Hypothalamus (tissue), 51 donors: ENCODE measurements at places on chromosomes 2 and 18.

DNA sequence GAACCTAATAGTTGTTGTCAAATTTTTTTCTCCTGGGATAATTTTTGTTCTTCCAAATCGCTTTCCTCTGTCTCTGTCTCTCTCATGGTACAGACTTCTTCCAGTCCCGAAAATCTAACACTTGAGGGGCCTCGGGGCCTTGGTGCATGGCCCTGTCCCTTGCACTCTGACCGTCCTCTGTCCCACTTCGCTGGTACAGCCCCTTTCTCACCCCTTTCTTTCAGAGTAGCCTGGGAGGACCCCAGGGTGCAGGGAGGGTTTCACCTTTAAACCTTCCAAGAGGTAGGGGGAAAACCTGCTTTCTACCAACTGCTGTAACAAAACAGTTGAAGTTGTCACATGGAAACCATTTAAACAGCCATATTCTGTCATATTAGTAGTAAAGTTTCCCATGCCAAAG, 22.2 kb upstream of the FAHD2A start:
- no peak for DNase-seq

DNA sequence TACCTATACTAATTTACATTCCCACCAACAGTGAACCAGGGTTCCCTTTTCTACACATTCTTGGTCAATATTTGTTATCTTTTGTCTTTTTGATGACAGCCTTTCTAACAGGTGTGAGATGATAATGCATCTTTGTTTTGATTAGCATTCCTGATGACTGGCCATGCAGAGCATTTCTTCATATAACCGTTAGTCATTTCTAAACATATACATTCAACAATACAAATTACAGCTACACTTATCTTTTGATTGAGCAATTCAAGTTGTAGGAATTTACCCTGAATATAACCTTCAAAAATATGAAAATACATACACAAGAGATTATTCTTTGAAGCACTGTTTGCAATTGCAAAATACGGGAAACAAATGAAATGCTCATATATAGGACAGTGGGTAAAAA, 94.9 kb downstream of the TMEM131 start:
- no peak for DNase-seq

DNA sequence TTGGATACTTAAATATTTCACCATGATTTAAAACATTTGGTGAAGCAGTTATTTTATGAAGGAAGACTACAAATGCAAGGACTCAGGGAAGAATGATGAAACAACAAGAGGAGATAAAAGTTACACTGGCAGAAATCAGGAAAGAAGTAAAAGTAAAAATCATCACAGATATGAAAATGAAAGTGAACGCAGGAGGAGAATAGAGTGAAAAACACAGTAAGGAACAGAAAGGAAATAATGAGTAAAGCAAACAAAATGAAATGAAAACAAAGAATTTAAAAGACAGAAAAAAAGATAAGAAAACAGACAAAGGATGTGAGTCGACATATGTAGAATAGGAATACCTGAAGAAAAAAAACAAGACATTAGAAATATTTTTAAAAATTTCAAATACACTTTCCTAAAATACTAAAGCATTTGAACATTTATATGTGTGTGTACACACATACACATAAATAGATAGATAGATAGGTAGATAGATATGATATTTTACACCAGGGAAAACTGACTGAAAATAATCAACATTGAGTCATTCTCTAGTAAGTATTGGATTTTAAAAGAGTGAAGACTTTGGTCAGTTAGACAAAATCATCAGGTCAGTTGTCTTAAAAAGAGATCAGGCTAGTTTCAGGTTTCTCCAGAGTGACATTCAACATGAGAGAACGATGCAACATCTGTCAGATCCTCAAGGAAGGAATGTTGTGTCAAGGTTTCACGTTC, 12.1 kb upstream of the KDSR start:
- no peak for DNase-seq

DNA sequence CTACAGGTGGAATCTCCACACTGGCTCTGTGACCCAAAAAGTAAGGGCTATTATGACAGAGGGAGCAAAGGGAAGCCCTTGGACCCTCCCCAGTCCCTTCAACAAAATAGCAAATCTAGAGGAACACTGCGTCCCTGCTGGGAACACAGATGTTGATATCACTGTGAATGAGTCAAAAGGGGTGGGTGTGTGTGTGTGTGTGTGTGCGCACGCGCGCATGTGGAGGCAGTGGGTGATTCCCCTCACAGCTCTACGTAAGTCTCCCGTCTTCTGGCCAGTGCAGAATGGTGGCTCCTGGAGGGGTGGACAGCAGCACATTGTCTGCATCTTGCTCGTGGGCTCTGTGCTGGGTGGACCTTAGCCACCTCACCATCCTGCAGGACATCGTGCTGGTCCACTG, 7.8 kb upstream of the C2orf72 start:
- DNase-seq, result no peak

- no peak for DNase-seq
These were observed 3.8 kb downstream of the DLX2 start for GRCh38 chr2:172098650-172099471.

DNA sequence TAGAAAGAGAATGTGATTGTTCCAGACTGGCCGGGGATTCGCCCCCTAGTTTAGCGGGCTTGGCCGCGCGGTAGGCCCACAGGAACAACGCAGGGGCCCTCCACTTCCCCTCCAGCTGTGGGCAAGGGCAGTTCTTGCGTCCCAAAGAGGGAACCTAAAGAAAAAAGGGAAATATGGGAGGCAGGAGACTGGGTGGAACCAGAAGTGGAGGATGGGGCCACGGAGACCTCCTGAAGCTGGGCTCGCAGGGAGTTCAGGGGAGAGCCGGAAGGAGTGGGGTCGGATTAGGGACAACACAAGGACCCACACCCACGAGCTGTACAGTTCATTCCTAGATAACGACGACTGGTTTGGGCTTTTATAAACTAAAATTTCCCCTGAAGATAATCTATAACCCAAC, 18.2 kb downstream of the GNLY start:
- peak; percentile 19 for DNase-seq

GRCh38 chr18:76496194-76496890, 1.3 kb upstream of the ZNF516 start:
- DNase-seq, result peak; percentile 68

DNA sequence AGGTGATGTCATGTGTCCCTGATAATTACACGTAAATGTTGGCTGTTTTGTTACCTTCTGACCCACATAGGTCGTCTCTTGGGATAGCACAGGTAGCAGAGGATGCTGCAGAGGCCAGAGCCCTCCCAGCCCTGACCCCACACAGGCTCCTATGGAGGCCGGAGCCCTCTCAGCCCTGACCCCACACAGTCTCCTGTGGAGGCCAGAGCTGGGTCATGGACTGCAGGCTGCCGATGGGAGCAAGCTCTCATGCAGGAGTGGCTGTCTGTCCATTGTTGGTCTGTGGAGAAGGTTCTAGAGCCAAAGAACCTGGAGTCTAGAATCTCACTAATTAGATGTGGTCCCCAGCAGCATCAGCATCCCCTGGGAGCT, 155.5 kb downstream of the LDLRAD4 start:
- no peak for DNase-seq

DNA sequence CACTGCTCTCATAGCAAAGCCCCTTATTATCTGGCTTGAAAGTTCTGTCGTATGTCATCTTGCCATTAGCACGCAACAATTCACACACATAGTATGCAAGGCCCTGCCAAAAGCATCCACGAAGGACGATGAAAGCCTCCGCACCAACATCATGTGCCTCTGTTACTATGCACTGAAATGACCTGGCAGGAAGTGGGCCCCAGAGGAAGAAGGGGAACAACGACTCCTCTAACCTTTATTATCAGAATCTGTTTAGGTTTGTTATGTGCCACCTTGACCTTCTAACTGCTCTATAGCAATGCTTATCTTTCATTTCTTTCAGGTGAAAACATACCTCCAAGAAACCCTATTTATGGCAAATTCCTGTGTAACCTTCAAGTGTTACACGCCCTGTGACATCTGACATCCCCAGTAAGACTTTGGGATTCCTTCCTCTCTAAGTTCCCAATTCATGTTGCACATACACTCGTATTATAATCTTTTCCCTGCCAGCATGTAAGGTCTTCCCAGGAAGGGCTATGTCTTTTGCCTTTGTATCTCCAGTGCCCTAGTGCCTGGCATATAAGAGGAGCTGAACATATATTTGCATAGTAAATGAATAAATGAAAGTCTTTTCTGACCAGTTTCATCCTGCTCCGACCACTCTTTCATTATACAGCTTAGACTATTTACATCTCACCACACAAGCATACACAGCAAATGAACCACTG, 7.0 kb upstream of the NDUFV2 start:
- DNase-seq, result no peak

GRCh38 chr2:239826376-239826775, 198.8 kb downstream of the NDUFA10 start:
- no peak for DNase-seq

- DNase-seq, result no peak
These were observed 87.7 kb downstream of the MEP1B start for GRCh38 chr18:32277549-32277948.

DNA sequence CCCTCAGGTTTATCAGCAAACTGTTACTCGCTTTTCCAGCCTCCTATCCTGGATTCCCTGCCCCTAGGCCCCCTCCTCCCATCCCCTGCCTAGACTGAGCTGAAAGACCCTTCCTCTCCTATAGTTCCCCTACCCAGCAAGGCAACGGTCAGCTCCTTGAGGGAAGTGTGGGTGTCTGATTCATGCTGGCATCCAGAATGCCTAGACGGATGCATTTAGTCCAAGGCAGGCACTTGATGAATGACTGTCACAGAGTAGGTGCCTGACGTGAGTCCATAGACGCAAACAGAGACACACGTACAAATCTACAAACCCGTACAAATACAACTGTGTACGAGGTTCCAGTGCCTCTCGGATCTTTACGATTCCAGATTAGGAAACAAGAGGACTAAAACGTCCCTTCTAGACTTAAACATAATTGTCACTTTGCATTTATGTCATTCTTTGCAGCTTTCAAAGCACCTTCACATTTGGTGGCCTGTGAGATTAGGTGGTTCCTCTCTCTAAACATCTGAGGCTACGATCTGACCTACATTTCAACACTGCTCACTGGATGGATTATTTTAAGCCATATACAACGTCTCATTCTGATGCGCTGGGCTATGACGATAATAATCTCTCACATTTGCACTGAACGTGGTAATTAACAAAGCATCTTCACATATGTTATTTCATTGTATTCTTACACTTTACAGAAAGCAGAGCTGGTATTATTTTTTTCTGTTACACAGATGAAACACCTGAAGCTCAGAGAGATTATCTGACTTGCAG, 36.7 kb downstream of the DNMT3A start:
- DNase-seq, result no peak

GRCh38 chr2:228600265-228600664, 418.8 kb upstream of the SPHKAP start:
- no peak for DNase-seq

DNA sequence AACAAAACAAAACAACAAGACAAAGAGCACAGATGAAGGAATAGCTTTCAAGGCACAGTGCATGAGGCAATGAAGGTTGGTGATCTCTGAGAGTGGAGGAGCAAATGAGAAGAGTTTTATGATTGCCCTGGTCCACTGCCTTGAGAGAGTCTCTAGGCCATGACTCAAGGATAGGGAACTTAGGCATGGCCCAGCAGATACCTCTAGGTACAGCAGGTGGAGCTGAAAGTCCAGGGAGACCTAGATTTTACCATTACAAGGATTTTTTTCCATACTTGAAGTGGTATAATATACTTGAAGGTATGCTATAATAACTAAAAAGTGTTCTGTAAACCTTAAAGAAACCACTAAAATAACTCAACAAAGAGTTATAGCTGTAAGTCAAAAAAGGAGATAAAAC, 239.5 kb upstream of the KLHL29 start:
- DNase-seq, result no peak

- DNase-seq, result no peak
These were observed 10.7 kb downstream of the KCNF1 start for GRCh38 chr2:10922307-10923007.

DNA sequence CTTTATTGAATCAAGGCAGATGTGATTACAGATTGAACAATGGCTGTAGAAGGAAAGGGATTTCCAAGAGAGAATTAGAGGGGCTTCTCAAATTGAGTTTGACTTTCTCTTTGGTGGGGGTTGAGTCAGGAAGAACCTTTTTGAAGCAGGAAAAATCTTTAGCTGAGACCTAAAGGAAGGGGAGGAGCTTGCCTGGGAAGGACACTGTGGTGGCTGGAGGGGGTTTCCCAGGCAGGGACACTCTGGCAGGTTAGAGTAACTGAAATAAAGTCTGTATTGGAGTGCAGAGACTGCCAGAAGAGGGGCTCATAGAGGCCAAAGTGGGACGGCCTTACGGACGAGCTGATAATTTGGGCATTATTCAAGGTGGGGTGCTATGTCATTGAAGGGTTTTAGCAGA, 69.3 kb downstream of the NEDD4L start:
- no peak for DNase-seq

DNA sequence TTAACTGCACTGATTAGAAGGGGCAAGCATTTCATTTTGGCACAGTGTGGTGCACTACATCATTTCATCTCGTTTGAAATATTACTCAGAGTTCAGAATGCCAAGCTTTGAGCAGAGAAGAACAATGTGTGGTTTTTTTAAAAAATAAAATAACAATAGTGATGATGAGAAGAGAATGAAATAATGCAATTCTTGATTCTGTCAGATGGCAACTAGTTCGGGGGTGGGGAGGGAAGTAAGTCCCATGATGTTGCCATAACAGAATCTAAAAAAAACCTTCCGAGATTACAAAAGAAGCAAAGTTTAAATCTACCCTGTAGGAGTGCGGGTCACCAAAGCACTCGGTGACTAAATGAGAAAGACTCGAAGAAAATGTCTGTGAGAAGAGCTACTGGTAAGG, 490.4 kb downstream of the NR4A2 start:
- DNase-seq, result no peak

GRCh38 chr2:233033672-233034071, 1.2 kb downstream of the NEU2 start:
- no peak for DNase-seq

- no peak for DNase-seq
These were observed 17.0 kb downstream of the GPR35 start for GRCh38 chr2:240642061-240642805.
